HuH-7 (cell line): ENCODE measurements at places on chromosomes 3 and 15.

DNA sequence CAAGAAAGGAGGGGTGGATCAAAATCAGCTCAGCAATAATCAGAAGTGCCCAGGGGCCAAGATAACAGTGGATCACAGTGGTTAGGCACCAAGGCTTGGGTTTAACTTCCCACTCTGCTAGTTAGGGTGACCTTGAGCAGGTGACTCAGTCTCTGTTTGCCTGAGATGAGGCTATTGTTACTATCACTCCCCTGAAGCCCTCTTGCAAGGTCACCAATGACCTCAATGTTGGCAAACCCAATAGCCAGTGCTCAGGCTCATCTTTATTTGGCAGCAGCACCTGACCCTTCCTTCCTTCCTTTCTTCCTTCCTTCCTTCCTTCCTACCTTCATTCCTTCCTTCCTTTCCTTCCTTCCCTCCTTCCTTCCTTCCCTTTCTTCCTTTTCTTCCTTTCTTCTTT, 102.4 kb upstream of the HACD2 start:
- DNase-seq, result no peak

- DNase-seq, result no peak
These were observed 31.3 kb upstream of the BCL2L10 start for GRCh38 chr15:52143873-52144272.

DNA sequence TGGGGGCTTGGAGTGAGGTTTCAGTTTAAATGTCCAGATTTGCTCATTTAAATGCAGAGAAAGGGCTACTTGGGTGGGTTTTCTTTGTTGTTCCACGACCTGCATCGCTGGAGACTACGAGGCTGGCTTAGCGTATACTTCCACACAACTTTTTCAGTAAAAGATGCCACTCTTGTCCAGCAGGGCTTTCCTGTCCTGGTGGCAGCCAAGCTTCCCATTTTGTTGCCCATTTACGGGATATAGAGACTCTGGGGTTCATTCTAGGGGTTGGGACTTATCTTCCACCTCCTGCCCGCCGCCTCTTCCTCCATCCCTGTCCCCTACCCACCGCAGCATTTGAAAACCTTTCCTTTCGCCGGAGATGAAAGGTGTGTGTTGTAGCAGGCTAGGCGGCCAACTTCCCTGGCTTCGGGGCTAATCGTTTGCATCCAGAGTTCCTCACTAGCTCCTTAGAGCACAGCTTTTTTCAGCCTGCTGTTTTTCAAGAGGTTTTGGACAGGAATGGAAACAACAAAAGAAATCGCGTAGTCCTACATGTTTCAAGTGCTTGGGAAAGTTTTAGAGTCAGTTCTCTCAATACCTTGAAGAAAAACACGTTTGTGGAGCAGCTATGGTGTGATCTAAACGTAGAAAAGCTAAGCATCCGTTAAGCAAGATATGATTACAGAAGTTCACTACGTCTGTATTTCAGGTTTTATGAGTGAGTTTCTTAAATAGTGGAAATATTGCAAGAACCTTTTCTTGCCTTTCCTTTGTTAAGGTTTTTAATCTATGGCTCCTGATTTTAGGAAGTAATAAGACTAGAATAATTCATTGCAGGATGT, 843 bp downstream of the CHRNA5 start:
- DNase-seq, result peak; percentile 52

DNA sequence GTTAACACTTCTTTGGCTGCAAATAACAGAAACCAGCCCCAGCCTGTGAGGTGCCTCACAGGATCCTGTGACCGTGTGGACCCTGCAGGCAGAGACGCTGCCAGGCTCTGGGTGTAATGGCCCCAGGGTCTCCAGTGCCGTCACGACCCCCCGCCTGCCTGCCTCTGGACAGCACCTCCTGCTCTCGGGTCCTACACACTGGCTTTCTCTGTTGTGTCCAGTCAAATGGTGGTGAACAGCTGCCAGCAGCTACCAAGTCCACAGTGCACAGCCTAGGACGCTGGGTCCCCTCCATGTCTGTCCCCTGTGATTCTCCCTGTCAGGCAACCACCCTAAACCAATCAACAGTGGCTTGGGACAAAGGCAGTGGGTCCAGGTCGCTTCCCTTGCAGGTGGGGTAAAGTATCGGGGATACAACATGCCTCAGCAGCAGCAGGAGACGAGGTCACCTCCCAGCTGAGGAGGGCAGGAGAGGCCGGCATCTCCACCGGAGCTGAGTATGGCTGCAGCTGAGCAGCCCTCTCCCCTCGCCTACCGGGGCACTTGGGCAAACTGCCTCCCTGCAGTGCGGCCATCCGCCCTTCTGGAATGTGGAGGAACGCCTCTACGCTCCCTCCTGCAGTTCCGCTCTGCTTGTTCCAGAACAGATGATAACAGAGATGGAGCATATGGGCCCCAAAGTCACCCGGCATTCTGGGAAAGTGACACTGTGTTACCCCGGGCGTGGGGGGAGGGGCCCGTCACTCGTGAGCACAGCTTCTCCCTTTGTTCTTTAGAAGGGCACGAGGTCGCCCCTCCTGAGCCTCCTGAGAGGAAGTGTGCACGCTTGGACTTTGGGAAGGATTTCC, 21.1 kb upstream of the SKOR1 start:
- DNase-seq, result no peak

- DNase-seq, result no peak
These were observed 59.1 kb upstream of the RASA2 start for GRCh38 chr3:141427764-141428163.
